ENCODE measurements at places on chromosomes 2 and 18.

- DNase-seq: no peak
These were observed 350.6 kb upstream of the VRK2 start for GRCh38 chr2:57696016-57696415.

DNA sequence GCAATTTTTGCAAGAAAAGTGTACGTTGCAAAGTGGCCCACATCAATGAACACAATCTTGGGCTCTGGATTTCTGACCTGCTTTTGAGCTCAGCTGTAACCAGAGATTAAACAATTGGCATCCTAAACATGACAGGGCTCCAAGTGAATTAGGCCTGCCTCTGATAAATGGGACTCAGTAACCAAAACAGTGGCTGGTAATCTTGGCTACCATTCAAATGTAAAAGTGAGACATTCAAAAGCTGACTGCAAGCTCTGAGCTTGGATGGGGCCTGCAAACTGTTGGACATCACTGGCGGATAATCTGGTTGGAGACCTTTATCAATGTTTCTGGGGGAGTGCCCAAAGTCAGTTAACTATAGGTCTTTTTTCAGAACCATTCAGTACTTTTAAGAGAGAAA, 160.7 kb downstream of the RAB3GAP1 start:
- DNase-seq: no peak

DNA sequence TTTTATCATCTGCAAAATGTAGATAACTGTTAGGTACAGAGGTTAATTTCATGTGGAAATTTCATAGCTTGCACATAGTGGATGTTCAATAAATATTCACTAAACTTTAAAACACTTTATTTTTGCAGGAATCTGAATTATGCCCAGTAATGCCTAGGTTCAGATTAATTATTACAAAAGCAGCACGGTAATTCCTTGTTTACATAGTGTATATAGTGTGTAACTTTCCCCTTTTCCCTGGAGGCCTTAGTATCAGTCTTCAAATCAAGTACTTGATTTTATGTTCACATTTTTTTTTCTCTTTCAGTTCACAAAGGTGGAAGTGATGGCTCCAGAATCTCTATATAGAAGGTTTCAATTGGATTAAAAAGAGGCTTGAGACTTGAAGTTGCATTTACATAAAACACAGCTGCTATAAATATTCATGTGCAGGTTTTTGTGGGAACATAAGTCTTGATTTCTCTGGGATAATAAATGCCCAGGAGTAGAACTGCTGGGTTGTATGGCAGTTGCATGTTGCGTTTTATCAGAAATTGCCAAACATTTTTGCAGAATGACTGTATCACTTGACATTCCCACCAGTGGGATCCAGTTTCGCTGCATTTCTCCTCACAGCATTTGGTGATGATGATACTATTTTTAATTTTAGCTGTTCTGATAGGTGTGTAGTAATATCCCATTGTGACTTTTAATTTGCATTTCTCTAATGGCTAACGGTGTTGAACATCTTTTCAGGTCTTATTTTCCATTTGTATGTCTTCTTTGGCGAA, 27.6 kb upstream of the LGALSL start:
- DNase-seq: no peak

GRCh38 chr2:88212251-88212790, 42.2 kb downstream of the THNSL2 start:
- DNase-seq: no peak

DNA sequence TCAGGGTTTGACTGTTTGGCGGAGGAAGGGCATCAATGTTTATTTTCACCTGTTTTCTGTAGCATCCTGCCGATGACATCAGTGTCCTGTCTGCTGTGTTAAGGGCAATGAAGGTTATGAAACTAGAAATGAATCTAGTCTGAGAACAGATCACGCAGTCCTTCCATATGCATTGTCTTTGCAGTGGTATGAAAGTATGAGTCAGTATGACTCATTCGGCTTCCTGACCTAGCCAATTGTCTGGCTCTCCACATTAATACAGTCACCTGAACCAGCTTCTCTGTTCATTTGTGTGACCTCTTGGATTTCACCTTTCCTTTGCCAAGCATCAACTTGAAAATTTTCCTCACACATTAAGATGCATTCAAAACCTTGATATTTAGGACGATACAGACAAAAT, 353.8 kb downstream of the RND3 start:
- no peak for DNase-seq

GRCh38 chr2:225072444-225072843, 30.2 kb upstream of the DOCK10 start:
- DNase-seq: no peak

- no peak for DNase-seq
These were observed 9.5 kb downstream of the CHAC2 start for GRCh38 chr2:53777134-53777533.

DNA sequence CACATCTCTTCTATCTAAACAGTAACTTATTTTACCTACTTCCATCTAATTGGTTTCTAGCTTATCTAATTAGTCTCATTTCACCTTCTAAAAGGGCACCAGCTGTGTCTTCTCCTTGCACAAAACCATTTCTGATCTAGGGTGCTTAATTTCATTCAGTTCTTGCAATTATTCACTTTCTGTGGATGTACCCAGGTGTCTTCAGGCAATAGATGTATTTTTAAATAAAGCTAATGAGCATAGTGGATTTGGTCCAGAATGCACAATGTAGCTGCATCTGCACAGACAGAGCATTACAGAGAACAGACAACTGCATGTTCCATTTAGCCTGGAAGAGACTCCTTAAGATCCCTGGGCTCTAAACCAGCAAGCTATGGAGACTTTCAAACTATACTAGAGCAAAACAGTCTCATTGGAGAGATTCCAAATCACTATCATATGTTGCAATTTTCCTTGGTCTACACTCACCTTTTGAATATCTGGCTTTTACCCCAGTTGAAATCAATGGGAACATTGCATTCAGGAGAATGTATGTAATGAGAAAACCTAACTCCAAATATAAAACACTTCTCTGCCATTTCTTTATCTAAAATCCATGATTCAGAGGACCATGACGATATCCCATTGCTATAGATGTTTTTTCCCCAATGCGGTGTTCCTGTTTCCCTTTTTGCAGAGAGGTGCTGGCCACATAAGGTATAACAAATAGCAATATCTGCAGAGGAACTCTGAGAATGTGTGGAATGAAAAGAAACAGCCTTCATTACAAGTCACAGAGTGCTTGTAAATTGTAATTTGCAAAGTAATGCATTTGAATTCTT, 3.5 kb upstream of the RFX8 start:
- DNase-seq: no peak

DNA sequence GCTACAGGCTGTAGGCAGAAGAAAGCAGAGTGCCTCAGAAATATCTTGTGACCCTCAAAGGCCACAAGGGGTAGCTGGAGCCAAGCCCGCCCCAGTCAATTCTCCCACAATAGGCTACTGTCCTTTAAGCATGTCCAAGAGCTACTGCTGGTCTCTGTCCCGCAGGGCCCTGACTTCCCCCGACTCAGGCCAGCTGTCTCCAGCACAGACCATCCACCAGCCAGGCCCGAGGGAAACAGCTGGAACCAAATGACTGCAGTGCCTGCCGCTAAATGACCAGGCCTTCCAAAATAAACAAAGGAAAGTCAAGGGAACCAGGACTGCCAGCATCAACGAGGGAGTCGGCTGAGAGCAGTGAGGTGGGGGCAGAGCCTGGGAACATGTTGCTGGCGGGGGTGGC, 36.7 kb downstream of the MCFD2 start:
- DNase-seq: no peak

- no peak for DNase-seq
These were observed 131.5 kb downstream of the CAPN13 start for GRCh38 chr2:30675758-30676157.

DNA sequence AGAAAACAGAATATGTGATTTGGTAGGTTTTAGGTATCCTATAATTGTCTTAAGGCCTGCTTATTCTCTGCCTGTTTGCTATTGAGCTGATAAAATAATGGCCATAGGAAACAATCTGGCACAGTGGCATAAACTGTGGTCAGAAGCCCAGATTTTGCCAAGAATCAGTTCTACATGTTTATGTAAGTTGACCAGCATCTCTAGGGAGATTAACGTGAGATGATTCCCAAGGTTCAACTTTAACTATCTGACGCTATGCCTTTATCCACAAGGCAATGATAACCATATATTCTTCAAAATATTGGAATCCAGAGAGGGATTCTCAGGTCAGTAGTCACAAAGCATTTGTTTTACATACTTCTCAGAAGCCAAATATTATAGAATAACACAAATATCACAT, 25.6 kb downstream of the AP1S3 start:
- no peak for DNase-seq

DNA sequence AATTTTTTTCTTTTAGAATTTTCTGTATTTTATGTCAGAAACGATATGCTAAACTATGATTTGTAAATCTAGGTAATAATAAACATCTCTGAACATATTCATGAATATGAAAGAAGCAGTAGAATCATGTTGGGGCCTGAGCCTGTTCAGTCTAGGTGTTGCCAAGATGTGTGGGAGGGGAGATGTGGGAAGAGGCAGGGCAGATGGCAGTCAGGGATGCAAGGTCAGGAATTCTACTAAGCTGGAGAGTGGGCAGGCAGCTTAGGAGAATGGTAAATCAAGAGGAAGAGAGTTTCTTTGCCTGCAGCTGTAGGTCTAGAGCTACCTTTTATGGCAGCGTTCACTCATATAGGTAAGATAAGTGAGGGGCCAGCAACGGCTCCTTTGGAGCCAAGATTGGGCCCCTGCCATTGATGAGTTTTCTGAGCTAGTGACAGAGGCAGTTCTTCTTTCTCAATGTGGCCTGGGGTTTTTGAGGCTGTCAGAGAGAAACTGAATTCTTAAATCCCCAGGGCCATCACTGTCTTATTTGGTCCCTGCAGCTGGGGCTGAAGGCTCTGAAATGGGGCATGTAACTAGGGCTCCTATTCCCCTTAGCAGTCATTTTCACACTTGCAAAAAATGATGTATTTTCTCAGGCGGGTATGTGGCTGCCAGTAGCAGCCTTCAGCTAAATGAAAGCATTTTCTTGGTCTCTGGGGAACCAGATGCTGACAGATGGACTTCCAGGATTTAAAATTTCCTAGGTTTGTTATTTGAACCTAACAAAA, 232.8 kb downstream of the PIK3C3 start:
- no peak for DNase-seq

DNA sequence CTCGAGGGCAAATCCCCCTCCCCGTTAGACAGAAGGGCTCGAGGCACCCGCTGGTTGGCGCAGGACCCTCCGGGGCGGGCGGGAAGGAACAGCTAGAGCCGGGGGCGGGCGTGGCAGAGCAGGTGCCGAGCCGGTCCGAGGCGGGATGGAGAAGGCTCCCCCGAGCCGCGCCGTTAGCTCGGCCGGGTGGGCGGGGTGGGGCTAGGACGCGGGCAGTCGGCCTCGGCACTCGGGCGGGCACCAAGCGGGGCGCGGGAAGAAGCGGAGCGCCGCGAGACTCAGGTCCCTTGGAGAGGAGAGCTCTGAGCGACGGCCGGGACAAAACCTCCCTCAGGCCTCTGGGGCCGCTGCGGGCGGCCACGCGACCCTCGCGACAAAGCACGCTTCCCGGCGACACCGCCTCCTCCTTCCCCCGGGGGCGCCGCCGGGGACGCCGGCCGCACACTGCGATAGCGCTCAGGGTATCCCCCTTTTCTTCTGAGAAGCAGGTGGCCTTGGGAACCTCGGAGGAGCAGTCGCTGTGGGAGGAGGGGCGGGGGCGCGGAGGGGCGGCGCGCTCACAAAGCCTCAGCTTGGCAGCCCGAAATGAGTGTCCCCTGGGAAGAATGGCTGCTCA, 721 bp downstream of the FHOD3 start:
- no peak for DNase-seq

GRCh38 chr2:40359811-40360210, 92.1 kb downstream of the SLC8A1 start:
- DNase-seq: no peak

DNA sequence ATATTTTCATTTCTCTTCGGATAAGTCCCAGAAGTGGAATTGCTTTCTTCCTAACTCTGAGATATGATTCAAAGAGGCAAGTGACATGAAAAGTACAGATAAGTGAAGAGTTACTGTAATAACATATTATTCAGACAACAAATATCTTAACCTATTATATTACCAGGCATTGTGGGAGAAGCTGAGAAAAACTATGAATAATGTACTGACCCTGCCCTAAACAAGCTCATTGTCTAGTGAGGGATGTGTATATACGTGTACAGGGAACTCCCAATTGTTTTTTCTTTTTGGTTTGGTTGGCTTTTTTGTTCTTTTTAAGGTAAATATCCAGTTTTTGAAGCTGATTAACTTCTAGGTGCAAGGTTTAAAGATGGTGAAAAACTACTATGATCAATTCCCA, 26.5 kb downstream of the NCKAP1 start:
- no peak for DNase-seq

DNA sequence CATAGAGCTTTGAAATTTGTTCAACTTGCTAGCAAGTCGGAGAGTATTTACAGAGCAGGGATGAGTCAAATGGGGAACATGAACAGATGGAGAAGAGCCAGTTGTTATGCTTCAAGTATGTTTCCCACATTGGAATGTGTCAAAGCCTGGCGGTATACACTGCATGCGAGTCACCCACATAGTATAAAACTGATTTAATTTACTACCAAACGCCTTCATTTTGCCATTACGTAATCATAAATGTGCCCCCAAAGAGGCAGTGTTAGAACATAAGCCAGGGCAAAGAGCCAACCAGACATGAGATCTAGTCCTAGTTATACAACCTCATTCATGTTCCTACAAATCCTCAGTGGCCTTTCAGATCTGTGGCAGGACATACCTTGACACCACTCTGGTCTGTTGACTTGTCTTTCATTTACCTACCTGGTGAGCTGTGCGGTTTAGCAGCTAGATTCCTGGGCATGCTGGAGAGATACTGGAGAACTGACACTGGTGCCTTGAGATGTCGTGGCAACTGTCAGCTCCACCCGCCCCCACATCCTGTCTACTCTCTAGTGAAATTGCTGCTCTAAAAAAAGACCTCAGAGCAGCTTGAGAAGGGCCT, 21.7 kb upstream of the NRP2 start:
- DNase-seq: no peak

DNA sequence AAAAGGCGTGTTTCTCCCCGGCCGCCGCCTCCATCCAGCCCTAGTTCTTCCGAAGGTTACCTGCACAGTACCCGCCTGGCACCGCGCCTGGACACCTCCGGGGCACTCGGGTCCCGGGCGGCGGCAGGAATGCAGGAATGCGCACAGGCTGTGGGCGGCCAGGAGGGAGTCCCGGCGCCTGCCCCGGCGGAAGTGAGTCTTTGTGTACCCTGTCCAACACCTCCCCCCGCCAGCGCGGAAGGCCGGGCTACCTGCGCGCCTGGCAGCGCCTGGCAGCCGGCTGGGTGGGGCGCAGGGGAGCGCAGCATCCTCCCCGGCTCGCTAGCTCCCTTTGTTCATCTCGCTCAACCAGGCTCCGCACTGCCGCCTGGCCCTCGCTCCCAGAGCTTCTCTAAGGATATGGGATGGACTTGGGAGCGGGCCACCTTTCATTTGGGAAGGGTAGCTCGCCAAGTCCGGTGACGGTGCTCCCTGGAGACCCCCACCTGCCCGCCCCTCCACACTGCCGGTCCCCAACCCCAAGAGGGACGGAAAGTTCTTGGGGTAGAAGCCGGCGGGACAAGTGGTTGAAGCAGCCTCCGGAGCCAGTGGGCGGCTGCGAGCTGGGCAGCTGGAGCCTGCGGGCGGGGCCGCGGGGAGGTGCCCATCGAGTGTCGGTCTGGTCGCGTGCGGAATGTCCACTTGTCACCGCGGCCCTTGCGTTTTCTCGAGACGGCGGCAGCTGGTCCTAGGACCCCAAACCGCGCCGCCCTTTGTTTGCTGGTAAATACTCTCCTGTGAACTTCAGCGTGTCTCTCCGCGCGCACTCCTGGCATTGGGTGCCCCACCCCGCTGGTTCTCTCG, 1.2 kb upstream of the ST6GAL2 start:
- no peak for DNase-seq
